ENCODE measurements at places on chromosomes 12 and 14.

DNA sequence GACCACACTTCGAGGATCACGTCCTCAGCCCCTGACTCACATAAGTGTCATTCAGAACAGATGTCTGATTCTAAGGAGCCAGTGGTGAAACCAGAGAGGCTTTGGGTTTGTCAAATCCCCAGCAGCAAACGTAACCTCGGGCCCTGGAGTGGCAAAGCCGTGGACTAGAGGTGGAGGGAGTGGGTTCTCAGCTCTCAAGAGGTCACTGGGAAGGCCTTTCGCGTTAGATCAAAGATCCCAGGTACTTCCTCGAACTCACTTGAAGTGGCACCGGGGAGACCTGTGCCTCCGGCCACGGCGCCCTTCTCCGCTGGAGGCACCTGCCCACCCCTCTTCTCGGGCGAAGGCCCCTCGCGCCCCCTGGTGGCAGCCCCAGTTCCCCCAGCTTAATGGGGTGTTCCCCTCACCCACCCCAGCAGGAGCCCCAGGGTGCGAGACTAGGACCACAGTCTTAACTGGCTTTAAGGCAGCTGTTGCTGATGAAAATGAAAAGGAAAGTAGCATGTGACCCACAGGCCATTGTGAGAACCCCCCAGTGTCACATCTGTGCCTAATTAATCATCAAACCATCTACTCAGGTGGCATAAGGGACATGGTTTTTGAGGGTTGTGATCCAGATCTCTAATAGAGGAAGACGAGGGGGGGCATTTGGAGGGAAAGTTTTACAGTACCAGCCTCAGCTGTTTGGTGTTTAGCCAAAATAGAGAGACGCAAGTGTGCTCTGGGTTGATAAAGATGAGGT is 672 bp upstream of the ESR2 start:
- DNase-seq, result peak; percentile 75

DNA sequence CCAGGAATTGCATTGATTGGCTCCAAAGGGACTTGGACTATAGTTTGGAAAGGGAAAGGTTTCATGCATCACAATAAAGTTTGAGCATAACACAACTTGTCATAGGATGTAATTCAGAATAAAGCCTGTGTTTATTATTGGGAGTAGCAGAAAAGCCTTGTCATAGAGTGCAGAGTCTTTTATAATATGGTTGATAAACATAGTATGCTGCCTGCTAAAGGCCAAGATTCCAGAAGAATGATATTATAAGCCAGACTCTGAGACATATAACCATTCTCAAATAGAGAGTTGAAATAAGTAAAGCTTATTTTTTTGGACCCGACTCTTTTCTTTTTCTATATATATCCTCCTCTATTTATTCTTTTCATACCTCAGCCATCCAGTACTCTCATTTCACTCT is 207.3 kb downstream of the LRIG3 start:
- no peak for DNase-seq

- no peak for DNase-seq
Observed at GRCh38 chr12:110002676-110003515, 3.7 kb downstream of the ANKRD13A start.

- no peak for DNase-seq
Observed at GRCh38 chr14:102418169-102418852, 55.6 kb downstream of the TECPR2 start.

DNA sequence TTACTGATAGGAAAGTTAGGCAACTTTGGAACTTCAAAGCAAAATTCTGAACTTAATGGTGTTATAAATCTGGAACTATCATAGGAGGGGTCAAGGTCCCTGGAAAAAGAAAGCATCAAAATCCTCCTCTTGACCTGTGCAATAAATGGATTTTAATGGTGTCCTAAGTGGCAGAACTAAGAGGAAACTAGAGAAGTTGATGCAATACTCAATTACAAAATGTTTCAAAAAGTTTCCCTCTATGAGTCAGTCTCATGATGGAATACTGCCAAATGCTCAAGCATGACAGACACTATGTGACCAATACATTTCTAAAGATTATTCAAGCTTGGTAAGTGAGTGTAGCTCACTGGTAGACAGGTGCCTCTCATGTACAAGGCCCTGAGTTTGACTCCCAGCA is 47.7 kb upstream of the ERGIC2 start:
- DNase-seq, result no peak

- DNase-seq, result no peak
Observed at GRCh38 chr14:72850360-72850759, 43.5 kb downstream of the DPF3 start.

DNA sequence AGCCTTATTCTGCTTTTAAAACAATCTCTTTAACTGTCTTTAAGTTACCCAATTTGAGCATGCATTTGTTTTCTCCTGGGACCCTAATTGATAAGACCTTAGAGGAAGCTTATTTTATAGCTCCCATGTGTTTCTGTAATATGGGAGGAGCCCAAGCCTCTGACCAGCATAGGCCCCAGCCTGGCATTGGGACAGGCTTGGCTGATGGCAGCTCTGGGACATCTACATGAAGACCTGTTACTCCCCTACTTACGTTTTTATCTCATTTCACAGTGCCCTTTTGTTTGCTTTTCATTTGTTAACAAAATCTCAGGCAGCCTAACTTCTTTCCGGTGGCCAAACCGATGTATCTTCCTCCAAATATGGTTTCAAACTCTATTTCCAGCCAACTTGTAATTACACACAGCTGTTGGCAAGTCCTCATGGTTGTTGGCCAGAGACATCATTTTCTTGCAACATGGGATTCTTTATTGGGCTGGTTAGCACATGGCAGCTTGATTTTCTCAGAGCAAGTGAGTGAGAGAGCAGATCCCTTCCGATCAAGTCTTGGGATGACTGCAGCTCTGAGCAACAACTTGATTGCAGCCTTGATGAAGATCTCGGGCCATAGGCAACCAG is 1117.5 kb downstream of the AACS start:
- DNase-seq, result no peak

DNA sequence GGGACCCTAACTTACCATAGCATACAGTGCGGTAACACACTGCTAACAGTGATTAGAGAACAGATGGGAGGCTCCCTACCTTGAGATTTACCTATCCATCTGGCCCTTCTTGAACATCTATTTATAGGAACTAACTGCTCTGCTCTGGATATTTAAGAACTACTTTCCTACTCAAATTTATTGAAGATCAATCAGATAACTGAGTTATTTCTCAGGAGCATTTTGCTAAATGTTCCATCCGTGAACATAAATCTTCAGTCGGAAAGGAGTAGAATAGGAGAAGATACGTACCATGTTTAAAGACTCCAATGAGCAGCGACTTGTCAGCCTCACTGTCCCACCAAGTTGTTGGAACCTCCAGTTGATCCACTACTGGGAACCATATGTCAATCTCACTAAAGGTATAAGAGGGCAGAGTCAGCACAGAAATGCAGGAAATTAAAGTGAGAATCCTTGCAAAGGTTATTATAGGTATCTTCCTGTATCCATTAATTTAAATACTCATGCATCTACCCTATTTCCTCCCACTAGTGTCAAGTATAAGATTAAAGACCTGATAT is 15.6 kb upstream of the SUPT16H start:
- DNase-seq, result no peak

- no peak for DNase-seq
Observed at GRCh38 chr12:43899574-43899973, 63.7 kb downstream of the TMEM117 start.

DNA sequence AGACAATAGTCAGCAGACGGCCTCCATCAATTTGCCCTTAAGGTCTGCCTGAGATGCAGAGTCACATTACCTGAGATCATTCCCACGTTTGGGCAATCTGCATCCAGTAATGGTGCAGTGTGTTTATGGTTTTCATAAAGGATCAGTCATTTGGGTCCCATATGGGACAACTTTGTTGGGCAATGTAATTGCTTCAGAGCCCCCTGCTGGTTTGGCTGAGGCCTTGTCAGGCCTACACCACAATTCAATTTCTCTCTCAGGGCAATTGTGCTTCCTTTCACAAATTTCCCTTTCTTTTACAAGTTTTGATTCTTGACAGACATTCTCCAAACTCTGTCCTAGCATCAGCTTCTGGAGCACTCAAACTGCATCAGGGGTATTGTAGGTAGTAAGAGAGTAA is 191.2 kb upstream of the SSTR1 start:
- DNase-seq, result no peak

GRCh38 chr12:48388460-48388859 is 37.7 kb upstream of the ZNF641 start:
- no peak for DNase-seq

DNA sequence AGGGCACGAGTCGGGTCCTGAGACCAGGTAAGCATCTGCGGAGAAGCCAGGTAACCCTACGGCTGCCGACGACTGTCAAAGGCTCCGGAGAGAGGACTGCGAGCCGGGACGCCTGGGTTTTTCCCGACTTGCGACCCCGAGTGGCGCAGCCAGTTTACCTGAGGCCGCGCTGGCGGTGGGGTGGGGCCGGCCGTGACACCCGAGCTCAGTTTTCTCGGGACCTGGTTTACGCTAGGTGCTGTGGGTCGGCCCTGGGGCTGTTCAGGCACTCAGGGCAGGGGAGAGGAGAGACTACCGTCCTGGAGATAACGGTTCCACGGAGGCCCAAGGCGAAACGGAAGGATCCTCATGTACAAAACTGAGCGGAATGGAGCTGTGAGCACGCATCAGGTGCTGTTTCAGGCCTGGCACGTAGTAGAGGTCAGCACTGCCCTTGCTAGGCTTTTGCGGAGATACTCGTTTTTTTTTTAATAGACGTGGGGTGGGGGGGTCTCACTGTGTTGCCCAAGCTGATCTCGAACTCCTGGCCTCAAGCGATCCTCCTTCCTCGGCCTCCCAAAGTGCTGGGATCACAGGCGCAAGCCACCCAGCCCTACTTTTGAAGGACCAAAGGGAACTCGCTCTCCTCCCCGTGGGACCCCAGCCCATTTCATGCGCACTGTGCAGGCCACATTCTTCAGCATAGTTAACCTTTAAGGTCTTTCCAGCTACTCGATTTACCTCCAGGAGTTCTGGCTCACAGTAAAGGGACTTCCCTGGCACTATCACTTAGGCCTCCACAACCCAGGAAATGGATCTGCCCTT is 471 bp downstream of the MTRFR start:
- DNase-seq, result no peak

GRCh38 chr12:2833810-2834209 is 1.0 kb downstream of the NRIP2 start:
- DNase-seq, result no peak

DNA sequence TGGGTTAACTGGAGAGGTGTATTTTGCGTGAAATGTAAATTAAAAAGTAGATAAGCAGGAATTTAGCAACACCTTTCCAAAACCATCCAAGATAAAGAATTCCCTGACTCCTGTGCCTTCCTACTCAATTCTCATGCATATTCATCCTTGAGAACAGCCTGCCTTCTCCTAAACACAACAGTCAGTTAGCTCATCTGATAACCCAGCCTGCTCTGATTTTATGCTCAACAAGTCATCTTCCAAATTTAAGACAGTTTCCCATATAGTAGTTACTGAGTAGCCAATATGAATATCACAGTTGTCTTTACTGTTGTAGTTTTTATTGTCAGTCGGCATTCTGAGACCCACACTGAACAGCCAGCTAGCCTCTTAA is 27.1 kb downstream of the CPNE8 start:
- no peak for DNase-seq

DNA sequence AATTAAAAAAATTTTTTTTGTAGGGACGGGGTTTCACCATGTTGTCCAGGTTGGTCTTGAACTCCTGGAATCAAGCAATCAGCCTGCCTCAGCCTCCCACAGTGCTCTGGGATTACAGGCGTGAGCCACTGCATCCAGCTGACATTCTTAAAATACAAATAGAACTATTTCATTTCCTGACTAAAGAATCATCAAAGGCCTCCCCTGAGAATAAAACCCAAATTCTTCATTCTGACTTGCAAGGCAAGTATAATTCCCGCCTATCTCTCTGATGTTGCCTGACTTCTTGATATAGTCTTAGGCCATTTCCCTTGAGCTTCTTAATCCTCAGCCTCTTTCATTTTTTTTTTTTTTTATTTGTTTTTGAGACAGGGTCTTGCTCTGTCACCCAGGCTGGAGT is 4.4 kb upstream of the BICD1 start:
- no peak for DNase-seq

- DNase-seq, result no peak
Observed at GRCh38 chr14:104081951-104082464, 3.5 kb upstream of the ASPG start.

GRCh38 chr14:95533391-95533821 is 1.4 kb upstream of the GLRX5 start:
- no peak for DNase-seq

- DNase-seq, result no peak
Observed at GRCh38 chr12:65323070-65323469, 44.6 kb downstream of the MSRB3 start.

DNA sequence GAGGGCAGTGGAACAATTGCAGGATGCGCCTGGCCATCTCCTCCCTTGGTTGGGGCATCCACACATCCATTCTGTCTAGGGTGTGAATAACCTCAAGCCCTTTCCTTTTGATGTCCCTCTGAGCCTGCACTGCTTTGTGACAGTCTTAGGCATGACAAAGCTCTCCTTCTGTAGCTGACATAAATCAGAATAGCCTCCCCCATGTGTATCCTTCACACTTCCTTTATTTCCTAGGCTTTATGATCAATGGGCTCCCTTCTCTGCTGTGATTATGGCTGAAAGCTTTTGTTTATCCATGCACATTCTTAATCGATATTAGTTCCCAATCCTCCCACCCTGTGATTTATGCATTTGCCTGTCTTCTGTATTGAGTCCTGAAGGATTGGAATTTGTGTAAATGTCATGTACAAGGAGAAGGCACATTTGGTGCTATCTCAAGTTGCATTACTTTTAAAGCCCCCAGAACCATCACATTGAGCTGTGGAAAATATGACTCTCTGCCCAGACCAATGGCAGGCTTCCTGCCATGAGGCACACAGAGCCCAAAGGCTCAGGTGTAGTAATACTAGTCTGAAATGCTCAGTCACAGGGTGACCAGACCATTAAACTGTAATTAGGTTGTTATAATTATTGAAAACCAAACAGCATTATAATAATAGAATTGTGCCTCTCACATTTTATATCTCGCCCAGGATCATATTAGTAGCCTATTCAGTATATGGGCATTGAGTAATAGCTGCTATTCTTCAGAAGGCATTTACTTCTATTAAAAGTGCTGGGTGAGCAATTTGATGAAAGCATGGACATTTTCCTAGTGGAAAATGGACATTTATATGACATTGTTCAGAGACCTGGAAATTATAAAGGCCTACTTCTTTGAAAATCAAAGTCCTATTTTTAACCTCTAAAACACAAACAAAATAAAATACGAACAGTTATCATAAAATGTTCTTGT is 14.0 kb downstream of the EMP1 start:
- DNase-seq, result no peak

GRCh38 chr12:123134271-123134671 is 16.6 kb downstream of the PITPNM2 start:
- DNase-seq, result no peak

GRCh38 chr12:57632073-57632957 is 686 bp downstream of the B4GALNT1 start:
- DNase-seq, result no peak

DNA sequence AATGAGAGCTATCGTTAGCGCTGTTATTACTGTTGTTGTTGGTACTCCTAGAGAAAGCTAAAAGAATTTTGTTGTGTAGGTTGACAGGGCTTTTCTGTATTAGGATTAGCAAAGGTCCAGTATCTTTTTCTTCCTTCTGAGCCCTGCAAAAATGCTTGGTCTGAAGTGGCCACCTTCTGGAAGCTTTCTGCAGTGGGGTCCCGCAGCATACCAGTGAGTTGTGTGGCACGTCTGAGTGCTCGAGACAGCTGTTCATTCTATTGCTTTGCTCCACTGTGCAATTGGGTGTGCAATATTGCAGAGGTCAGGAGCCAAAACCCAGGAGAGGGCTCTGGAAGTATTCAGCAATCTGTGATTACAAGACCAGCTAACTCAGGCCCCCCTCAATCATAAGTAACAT is 57.1 kb downstream of the CCDC60 start:
- DNase-seq, result no peak
